Fibroblast of skin of abdomen (primary cell): ENCODE measurements at places on chromosomes 6 and 20.

DNA sequence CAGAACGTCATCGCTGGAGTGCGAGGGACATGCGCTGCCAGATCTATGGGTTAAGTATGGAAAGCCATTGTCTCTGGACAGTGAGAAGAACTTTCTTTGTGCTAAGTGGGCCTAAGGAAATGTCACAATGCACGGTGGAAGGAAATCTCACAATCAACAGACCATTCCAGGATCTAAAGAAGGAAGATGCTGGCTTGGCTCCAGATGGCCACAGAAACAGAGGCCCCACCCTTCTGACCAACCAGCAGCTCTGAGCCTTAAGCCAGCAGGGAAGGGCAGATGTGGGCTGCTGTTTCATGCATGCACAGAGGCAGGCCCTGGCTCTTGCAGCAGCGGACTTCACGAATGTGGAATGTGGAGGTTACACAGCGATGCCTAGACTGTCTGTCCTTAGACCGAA lies 156.3 kb downstream of the SOBP start:
- no peak for DNase-seq

- peak; percentile 37 for DNase-seq
Measured at GRCh38 chr20:32902456-32903420, 44.0 kb downstream of the EFCAB8 start.

DNA sequence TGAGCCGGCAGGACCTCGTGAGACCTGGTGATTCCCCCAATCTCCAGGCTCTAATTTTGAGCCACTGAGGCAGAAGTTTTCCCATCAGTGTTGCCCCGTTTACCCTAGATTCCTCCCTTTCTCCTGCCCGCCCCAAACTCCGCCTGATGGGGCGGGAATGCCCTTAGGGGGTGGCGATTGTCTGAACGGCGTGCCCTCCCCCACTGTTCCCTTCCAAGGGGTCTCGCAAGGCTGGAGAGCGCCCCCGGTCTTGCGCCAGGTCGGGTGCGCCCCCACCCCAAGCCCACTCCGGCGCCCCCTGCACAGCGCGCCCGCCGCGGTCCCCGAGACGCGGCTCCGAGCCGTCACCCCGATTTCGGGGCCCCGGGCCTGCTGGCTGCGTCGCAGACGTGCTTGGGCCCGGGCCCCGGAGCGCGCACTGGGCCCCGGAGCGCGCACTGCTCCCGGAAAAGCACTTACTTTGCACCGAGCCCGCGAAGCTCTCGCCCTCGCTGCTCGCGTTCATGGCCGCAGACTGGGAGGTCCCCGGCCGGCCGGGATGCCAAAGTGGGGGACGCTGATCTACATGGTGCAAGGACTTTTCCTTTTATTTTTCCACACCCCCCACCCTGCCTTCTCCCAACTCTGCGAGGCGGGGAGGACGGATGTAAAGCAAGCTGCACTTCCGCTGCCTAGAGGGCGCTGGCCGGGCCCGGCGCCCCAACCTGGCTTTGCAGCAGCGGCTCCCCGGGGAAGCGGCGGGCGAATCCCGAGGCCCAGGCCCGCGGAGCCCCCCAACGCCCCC lies at the start of gene ZFP64:
ZFP64 (minus strand) TSS at position 648 of the 784 bp plus-strand sequence; CDS start at position 505, 143 bp downstream.
- peak; percentile 81 for DNase-seq

DNA sequence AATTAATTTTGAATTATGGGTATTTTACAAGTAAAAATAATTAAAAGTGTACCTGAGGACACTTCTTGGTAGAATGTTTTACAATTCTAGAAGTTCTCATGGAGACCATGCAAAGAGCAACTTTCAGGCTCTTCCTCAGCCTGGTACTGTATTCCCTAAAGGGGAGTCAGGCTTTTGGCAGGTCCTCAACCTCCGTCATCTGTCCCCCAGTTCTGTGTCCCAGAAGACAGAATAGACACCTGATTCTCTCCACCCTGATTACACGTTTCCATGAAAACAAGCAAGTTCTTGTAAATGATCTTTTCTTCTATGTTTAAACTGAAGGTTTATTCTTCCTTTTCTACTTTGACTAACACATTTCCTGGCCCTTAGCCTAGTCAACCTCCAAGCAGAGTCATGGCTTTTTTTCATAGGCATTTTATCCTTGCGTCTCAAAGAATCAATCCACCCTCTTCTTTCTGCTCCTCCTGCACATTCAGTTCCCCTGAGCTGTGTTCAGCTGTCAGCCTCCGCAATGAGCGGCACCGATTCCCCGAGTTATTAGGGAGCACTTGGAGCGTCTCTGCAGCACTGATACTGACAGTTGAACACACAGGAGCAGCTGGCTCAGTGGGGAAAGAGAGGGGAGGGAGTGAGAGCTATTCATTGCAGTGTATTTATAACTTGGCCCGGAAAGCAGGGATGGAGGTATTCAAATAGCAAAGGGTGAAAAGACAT lies 1082.4 kb upstream of the MAP3K7 start:
- DNase-seq = no peak

GRCh38 chr6:7827142-7827541 lies 83.4 kb downstream of the TXNDC5 start:
- DNase-seq = peak; percentile 38

DNA sequence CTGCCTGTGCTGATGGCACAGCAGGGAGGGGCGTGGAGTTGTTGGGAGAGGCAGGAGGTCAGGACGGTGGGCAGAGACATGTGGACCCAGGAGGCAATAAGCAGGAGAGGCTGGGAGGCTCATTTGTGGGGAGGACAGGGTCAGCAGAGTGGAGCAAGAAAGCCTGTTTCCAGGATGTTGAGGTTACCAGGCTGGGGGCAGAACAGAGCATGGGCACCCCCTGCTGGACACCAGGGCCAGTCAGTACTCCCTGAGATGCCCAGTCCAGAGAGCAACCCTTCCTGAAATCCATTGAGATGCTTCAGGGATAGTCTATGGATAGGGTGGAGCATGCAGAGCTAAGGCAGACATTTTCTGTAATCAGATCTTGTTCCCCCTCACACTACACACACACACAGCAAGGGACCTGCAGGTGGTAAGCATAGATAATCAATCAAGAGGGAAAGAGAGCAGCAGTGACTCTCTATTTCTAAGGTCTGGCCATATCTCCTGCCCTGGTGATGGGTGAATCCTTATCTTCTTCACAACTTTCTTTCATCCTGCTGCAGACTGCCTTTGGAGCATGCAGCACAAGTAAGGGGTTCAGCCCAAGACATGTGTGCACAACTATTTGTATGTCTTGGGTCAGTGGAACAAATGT lies 41.7 kb downstream of the MOCS1 start:
- DNase-seq = peak; percentile 66

- no peak for DNase-seq
Measured at GRCh38 chr20:46642969-46643343, 8.3 kb downstream of the SLC13A3 start.

- no peak for DNase-seq
Measured at GRCh38 chr6:106804346-106805335, 169.9 kb downstream of the CD24 start.

GRCh38 chr6:84772428-84773132 lies 8.2 kb upstream of the TBX18 start:
- no peak for DNase-seq

GRCh38 chr6:36419310-36419709 lies 23.3 kb downstream of the PXT1 start:
- DNase-seq = no peak

GRCh38 chr6:133595111-133595761 lies 293.7 kb upstream of the TCF21 start:
- DNase-seq = peak; percentile 73
